NAMALWA (cell line): ENCODE measurements at places on chromosomes 1 and 21.

DNA sequence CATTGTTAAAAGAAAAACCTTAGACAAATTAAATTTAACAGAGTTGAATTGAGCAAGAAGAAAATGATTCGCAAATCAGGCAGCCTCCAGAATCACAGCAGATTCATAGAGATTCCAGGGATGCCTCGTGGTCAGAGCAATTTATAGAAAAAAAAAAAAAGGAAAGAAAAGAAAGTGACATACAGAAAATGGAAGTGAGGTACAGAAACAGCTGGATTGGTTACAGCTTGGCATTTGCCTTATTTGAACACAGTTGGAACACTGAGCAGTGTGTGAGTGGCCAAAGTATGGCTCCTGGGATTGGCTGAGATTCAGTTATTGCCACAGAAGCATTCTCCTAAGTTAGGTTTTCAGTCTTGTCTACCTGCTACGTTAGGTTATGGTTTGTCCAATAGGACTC is 9.1 kb upstream of the C21orf91 start:
- DNase-seq: no peak

GRCh38 chr1:61184040-61184713 is 101.8 kb downstream of the NFIA start:
- DNase-seq: peak; percentile 96

- DNase-seq: no peak
Observed at GRCh38 chr1:110593902-110594301, 12.3 kb downstream of the KCNA2 start.

DNA sequence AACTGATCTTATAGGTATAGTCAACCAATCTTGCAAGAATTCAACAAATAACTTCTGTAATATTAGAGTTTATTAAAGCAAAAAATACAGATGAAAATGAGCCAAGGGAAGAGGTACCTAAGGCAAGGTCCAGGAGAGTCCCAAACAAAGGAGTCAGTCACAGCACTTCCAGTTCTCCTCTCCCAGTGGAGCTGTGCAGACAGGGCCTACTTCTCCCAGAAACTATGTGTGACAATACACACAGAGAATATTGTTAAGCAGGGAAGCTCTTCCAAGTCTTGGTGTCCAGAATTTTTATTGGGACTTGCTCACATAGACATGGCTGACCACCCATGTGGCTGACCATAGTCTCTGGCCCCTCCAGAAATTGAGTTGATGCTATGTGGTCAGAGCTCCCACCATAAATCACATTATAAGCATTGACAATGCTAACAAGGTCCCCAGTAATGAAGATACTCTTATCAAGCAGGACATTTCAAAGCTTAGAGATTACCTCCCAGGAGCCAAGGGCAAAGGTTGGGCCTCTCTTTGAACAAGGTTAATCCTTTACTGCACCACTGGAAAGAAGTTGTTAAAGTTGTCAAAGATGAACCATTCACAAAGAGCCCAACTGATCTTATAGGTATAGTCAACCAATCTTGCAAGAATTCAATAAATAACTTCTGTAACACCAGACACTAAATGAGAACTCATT is 3.5 kb upstream of the CD244 start:
- no peak for DNase-seq

DNA sequence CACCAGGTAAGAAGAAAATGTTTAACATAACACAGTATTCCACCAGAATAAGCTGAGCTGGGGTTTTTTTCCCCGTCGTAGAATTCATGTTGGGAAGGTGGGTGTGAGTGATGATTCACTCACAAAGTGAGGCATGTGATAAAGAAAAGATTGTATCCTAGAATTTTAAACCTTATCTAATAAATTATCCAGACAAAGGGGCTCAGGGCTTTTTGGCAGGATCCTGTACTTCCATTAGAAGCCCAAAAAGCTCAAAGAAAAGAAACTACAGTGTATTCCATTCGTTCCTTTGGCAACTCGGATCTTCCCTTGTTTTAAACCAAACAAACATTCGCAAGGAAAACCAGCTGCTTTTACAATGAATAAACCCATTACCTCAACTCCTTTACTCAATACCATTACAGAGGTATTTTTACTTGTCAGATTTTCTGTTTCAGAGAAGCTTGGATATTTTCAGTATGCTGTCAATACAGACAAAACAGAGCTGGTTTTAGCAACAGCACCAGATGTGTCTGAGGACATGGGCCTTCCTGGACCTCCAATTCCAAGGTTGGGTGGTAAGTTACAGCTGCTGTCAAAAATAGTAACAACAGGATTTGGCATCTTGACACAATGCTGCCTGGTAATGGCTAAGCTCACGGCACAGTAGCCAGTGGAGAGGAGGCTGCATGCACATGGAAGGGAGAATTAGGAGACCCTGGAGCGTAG is 159.9 kb upstream of the RUNX1 start:
- DNase-seq: no peak

GRCh38 chr1:182527680-182528079 is 61.4 kb downstream of the RNASEL start:
- peak; percentile 53 for DNase-seq

- DNase-seq: no peak
Observed at GRCh38 chr1:220290140-220290761, 18.0 kb upstream of the RAB3GAP2 start.

DNA sequence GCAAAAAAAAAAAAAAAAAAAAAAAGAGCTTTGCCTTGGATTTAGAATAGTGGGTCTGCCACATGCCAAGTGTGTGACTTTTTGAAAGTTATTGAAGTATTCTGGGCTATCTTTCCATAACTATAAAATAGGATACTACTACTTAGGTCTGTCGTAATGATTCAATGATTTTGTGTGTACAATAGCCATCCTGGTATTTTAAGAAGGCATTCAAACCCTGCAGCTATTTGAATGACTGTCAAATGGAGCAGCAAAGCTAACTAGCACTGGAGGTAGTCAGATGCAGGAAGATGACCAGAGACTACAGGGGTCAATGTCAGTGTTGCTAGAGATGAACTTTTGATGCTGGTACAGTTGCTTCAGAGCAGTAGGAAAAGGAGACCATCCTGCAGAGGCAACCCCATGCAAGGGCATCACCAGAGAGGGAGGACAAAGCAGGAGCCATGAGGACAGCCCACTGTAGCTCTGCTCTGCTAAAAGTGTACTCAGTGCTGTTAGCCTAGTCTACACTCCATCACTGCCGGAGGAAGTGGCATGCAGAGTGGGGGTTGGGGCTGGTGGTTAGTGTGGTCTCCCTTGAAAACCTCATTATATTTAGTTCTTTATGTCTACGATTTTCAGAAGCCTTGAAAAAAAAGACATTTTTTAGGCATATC is 29.0 kb downstream of the DUSP10 start:
- peak; percentile 30 for DNase-seq

DNA sequence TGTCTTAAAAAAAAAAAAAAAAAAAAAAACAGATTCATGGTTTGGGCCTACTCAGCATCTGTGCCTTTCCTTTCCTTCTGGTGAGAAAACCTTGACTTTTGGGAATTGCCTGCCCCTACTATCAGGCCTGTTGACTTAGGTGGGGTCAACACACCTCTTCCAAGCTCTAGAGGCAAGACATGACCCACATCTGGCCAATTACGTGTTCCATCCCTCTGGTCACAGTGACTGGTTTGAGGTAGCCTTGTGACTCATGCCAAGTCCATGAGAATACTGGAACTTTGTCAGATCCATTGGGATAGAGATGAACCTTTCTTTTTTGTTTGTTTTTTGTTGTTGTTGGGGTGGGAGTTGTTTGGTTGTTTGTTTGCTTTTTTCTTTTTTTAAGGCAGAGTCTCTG is 37.3 kb upstream of the KHDRBS1 start:
- no peak for DNase-seq

GRCh38 chr1:27940297-27940696 is 5.5 kb downstream of the SMPDL3B start:
- peak; percentile 81 for DNase-seq

DNA sequence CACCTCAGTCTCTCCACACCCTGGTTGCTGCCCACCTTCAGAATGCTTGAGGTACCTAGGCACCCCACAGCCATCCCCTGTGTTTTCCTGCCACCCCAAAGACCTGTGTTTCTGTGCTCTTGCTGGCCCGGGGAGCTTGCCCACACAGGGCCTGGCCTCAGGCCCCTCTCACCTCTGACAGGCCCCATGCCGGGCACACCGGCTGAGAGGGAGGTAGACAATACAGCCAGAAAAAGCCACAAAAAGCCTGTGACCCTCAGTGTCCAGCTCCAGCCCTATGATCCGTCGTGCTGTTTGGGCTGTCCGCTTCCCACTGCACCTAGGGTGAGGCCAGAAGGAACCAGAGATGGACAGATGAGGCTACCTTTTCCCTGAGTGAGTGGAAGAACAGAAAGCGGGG is 11.4 kb downstream of the SEMA6C start:
- no peak for DNase-seq

DNA sequence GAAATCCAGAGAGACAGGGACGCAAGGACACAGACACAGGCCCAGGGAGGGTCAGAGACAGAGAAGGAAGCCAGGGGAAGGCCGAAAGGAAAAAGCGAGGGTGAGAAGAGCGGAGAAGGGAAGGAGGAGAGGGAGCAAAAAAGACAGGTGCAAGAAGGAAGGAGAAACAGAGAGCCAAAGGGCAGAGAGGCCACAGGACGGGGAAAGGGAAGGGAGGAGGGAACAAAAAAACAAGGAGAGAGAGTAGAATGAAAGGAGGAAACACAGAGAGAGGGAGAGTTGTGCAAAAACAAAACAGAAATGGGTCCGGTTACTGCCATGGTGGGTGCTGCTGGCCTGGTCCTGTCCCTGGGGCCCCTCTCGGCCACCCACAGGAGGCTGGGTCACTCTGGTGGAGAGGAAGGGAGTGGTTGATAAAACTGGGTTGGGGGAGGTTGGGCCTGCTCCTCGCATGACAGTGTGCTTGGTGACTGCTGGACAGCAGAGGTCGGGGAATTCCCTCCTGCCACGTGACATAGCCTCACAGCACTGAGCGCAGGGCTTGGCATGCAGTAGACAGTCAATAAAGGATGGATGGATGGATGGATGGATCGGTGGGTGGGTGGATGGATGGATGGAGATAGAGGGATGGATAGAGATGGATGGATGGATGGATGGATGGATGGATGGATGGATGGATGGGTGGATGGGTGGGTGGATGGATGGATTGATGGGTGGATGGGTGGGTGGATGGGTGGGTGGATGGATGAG is 64.8 kb downstream of the RAP1GAP start:
- DNase-seq: no peak

DNA sequence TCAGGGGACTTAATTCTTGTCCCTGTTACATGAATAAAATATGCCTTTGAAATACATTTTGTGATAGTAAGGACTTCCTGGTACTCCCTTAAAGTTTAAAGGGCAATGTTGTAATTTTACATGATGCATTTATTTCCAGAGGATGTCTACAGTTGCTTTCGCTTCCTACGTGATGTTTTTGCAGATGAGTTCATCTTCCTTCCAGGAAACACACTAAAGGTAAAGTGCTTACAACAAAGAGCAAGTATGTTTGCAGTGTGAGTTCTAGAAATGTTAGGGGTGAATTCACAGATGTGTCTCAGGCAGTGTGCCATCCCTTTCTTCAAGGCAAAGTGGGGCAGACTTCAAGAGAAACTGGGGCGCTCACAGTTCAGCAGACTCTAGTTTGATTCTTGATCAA is 31.2 kb downstream of the GNPAT start:
- DNase-seq: no peak

GRCh38 chr1:23029337-23029736 is 10.1 kb downstream of the KDM1A start:
- no peak for DNase-seq

- DNase-seq: no peak
Observed at GRCh38 chr1:181120924-181121323, 32.4 kb downstream of the IER5 start.

- DNase-seq: no peak
Observed at GRCh38 chr1:26496861-26497260, 24.6 kb downstream of the HMGN2 start.

DNA sequence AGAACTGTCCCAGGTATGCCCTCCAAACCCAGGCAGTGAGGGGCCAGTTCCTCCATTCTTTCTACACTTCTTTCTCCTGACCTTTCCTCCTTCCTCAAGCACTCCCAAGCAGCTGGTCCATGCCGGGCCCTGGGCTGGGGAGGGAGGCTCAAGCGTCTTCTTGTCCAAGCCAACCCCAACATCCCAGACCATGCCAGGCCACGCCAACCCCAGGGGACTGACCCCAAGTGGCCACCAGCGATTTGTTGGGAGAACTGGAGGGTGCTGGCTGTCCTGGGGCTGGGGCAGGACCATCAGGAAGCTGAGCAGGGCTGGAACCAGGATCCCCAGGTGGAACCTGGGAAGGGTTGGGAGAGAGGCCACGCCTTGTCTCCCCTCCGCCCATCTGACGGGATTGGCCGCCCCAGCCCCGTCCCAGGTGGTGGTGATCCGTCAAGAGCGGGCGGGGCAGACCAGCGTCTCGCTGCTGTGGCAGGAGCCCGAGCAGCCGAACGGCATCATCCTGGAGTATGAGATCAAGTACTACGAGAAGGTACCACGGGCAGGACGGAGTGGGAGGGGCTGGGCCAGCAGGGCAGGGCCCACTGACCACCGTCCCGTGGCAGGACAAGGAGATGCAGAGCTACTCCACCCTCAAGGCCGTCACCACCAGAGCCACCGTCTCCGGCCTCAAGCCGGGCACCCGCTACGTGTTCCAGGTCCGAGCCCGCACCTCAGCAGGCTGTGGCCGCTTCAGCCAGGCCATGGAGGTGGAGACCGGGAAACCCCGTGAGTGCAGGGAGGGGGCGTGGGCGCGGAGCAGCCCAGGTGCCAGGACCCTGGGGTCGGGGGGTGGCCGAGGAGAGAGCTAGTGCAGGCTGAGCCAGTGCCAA is 29.9 kb downstream of the EPHA8 start:
- DNase-seq: no peak

DNA sequence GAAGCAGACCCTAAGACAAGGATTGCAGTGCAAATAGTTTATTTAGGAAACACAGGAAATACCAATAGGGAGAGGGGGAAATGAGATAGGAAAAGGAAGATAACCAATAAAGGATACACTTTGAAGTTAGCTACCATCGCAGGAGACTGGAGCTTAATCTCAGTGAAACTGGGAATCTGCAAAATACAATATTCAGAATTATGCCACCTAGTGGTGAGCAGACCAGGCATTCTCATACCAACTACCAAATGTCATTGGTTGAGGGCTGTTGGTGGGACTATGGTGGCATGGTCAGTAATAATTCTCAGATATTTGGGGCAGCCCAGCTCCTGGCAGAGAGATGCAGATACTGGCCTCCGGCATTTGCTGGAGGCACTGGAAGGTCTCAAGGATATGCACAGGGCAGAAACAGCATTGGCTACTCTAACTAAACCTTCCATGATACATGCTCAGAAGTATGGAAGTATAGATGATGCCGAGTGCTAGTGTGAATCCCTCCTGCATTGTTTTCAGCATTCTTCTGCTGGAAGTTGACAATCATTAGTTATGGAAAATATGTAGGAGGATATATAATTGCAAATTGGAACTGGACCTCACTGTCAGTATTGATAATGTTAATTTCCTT is 11.8 kb upstream of the ZFP69B start:
- peak; percentile 64 for DNase-seq

GRCh38 chr1:53601867-53602775 is 136.8 kb downstream of the GLIS1 start:
- no peak for DNase-seq

GRCh38 chr1:52266507-52266906 is 99.5 kb downstream of the CC2D1B start:
- no peak for DNase-seq
